Left ventricle myocardium inferior (tissue), 1 donor: ENCODE measurements at places on chromosomes 7 and 10. TPM values are rescaled to one million over a fixed set of nuclear protein-coding genes. Genes with fewer than 3 reads are reported as not detected.
A peak's percentile ranks its signal among the peaks of the same experiment; 100 is the strongest.

DNA sequence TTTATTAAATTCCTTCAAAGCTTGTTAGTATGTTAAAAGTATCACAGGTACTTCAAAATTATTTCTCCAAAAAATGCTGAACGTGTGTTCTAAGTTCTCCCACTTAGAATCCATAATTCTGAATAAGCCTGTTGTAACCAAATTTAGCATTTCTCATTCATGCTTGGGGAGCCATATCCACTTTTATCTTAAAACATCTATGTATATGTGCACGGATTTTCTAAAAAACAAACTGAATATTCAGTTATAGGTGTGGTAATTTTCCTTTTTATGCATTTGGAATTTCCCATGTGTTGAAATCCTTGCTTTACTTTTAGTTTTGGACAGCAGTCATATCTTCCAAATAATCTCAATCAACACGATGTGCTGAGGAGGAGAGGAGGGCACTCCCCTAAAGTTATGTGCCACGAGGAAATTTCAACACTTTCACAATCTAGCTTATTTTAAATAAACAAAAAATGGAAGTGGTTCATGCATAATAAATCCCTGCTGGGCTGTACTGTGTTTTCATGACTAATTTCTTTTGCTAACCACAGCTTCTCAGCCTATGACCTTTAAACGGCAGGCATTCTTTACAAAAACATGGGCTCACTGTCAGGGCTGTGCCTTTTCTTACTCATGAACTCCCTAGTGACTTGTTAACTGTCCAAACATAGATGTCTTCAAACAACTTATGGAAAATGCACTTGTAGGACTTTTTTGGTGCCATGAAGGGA lies 380.3 kb upstream of the SEMA3C start:
- H3K36me3 ChIP-seq, result no peaks in the 10 kb centered on the region
- no peak for DNase-seq
- no peaks in the 10 kb centered on the region for H3K27me3 ChIP-seq
- H3K27ac ChIP-seq, result no peak overlapping the region

Gene VGF
- total RNA-seq, result not detected

DNA sequence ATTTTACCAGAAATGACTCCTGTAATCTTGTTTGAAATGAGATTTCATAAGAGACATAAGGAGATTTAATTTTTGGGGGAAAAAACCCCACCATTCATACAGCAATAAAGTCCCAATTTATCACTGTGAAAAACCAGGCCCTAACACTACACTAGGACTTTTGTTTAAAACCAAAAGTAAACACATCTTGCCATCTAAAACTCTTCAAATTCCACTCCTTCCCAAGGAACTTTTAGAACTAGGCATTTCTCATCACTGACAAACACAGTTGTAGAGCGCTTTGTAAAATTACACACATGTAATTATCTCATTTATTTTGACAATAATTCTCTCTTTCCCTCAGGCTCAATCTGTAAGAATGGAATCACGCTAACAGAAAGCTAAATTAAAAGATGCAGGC lies 128.1 kb upstream of the C1QL3 start:
- no peak overlapping the region for H3K4me3 ChIP-seq
- H3K27ac ChIP-seq, result no peak overlapping the region
- H3K4me1 ChIP-seq, result peaks cover 5% of the 10 kb centered on the region
- no peak for DNase-seq
- H3K27me3 ChIP-seq, result no peaks in the 10 kb centered on the region

DNA sequence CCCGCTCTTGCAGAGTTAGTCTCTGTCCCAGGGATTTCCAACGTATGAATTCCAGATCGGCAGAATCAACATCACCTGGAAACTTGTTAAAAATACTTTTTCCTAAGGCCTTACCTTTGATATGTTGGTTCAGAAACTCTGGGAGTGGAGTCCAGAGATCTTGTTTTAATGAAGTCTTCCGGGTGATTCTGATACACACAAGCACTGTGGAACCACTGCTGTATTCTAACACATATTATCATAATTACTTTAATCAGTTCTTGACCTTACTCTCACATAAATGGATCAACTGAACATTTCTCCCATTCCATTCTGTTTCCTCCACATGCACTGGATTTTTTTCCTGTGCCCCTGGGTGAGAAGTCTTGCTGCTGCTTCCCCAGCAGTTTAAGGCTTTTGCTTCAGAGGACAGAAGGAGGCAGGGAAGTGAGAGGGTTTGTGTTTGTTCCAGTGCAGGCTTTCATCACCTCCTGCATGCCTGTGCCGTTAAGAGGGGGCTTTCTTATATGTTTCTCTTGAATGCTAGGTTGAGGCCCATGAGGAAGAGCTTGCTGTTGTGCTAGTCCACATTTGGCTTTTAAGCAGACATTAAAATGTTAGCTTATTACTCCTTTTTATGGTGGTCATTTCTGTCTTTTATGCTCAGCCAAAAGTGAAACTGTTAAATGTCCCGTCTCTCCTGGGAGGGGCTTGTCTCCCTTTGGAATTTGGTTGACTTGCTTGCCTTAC lies 32.4 kb downstream of the CCSER2 start:
- no peaks in the 10 kb centered on the region for H3K27me3 ChIP-seq
- DNase-seq, result no peak
- H3K4me1 ChIP-seq, result peaks cover 72% of the 10 kb centered on the region
- peak overlapping the region; percentile 39 for H3K27ac ChIP-seq
- peak overlapping the region; percentile 54 for H3K4me3 ChIP-seq

Gene TSPAN12
- 68.7 TPM for total RNA-seq

GRCh38 chr10:131677671-131678070 lies 223.1 kb upstream of the PPP2R2D start:
- no peak overlapping the region for H3K27ac ChIP-seq
- H3K4me1 ChIP-seq, result no peaks in the 10 kb centered on the region
- peaks cover 64% of the 10 kb centered on the region for H3K27me3 ChIP-seq
- H3K4me3 ChIP-seq, result no peak overlapping the region

- H3K27ac ChIP-seq, result no peak overlapping the region
- no peak for DNase-seq
- H3K4me3 ChIP-seq, result no peak overlapping the region
- no peaks in the 10 kb centered on the region for H3K4me1 ChIP-seq
These were observed 61.4 kb downstream of the FRMPD2 start for GRCh38 chr10:48213047-48213446.

GRCh38 chr10:126685756-126686155 lies 15.3 kb upstream of the C10orf90 start:
- no peaks in the 10 kb centered on the region for H3K4me1 ChIP-seq
- H3K27me3 ChIP-seq, result peaks cover 18% of the 10 kb centered on the region
- H3K4me3 ChIP-seq, result no peak overlapping the region
- no peak for DNase-seq

- no peaks in the 10 kb centered on the region for H3K4me1 ChIP-seq
- no peaks in the 10 kb centered on the region for H3K36me3 ChIP-seq
- no peak overlapping the region for H3K4me3 ChIP-seq
- no peak for DNase-seq
These were observed 55.3 kb upstream of the YAE1 start for GRCh38 chr7:39510864-39511354.

DNA sequence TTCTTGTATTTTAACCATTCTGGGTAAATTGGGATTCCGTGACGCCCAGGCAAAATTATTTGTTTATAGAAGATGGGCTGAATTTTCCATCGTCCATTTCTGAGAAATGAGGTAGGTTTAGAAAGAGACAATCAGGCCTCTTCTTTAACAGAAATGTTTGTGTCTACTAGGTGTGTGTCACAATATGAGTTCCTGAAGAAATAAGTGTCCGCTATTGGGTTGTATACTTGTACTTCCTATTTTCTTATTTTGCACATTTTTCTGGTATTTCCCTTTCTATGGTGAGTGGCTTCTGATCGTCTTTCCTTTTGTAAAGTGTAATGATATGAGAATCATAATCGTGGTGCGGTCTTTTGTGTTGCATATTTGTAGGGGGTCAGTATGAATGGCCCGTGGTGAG lies 83.9 kb downstream of the TCF7L2 start:
- no peak for DNase-seq
- no peaks in the 10 kb centered on the region for H3K36me3 ChIP-seq
- H3K4me1 ChIP-seq, result peaks cover 42% of the 10 kb centered on the region

DNA sequence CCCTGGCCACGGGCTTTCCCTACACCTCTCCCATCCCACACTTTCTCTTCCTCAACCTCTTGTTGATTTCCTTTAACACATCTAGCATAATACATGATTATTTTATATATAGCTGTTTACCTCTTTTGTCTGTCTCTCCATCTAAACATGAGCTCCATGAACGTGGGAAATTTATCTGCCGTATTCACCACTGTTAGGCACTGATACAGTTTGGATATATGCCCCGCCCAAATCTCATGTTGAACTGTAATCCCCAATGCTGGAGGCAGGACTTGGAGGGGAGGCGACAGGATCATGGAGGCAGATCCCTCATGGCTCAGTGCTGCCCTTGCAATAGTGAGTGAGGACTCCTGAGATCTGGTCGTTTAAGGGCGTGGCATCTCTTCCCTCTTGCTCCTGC lies 5.7 kb downstream of the CYTH3 start:
- no peaks in the 10 kb centered on the region for H3K36me3 ChIP-seq
- peak overlapping the region; percentile 1 for H3K27ac ChIP-seq
- no peaks in the 10 kb centered on the region for H3K27me3 ChIP-seq
- H3K4me3 ChIP-seq, result no peak overlapping the region
- DNase-seq, result no peak

- H3K36me3 ChIP-seq, result peaks cover 57% of the 10 kb centered on the region
- H3K27me3 ChIP-seq, result no peaks in the 10 kb centered on the region
- no peak for DNase-seq
- no peak overlapping the region for H3K4me3 ChIP-seq
These were observed 86.1 kb upstream of the DNAJB6 start for GRCh38 chr7:157250605-157251228.

DNA sequence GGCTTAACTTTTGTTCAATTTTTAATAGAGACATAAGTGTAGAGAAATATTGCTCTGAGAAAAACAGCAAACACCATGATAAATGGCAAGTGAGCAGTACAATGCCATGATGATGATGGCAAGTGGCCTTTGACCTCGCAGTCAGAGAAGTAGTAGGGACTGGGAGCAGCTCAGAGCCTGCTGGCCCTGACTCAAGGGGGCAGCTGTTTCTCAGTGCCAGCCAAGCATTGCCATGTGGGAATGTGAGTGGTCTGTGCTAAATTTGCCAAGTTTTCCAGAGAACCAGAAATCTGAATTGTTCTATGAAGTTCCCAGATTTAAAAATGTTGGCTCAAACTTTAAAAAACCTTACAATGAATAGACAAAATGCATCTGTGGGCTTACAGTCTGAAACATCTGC lies 187.9 kb downstream of the BICC1 start:
- DNase-seq, result no peak
- H3K27me3 ChIP-seq, result no peaks in the 10 kb centered on the region
- no peaks in the 10 kb centered on the region for H3K36me3 ChIP-seq

GRCh38 chr10:73086816-73087215 lies 9.8 kb downstream of the P4HA1 start:
- H3K36me3 ChIP-seq, result no peaks in the 10 kb centered on the region
- peaks cover 74% of the 10 kb centered on the region for H3K4me1 ChIP-seq
- H3K27ac ChIP-seq, result no peak overlapping the region
- DNase-seq, result no peak
- no peaks in the 10 kb centered on the region for H3K27me3 ChIP-seq

DNA sequence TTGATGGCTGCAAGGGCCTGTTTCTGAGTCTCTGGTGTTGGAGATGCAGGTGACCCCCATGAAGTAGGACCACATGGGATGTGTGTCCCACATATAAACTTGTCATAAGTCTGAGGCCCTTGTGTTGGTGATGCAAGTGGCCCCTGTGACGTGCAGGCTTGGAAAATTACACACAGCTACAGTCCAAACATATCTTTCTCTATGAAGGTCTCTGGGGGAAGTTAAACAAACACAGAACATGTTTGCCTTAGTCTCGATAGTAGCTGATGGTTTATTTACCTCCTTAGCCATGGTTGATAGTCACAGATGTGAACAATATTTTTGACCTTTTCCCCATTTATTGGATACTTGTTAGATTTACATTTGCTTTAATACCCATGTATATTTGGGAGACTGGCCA lies 64.7 kb downstream of the ADCY1 start:
- no peaks in the 10 kb centered on the region for H3K36me3 ChIP-seq
- no peak overlapping the region for H3K4me3 ChIP-seq
- no peak for DNase-seq
- H3K27me3 ChIP-seq, result no peaks in the 10 kb centered on the region

- H3K4me3 ChIP-seq, result peak overlapping the region; percentile 20
- H3K4me1 ChIP-seq, result peaks cover 59% of the 10 kb centered on the region
- DNase-seq, result peak; percentile 59
- H3K36me3 ChIP-seq, result no peaks in the 10 kb centered on the region
- H3K27ac ChIP-seq, result peak overlapping the region; percentile 86
- no peaks in the 10 kb centered on the region for H3K27me3 ChIP-seq
These were observed 15.8 kb upstream of the BNIP3 start for GRCh38 chr10:131997366-131998049.

DNA sequence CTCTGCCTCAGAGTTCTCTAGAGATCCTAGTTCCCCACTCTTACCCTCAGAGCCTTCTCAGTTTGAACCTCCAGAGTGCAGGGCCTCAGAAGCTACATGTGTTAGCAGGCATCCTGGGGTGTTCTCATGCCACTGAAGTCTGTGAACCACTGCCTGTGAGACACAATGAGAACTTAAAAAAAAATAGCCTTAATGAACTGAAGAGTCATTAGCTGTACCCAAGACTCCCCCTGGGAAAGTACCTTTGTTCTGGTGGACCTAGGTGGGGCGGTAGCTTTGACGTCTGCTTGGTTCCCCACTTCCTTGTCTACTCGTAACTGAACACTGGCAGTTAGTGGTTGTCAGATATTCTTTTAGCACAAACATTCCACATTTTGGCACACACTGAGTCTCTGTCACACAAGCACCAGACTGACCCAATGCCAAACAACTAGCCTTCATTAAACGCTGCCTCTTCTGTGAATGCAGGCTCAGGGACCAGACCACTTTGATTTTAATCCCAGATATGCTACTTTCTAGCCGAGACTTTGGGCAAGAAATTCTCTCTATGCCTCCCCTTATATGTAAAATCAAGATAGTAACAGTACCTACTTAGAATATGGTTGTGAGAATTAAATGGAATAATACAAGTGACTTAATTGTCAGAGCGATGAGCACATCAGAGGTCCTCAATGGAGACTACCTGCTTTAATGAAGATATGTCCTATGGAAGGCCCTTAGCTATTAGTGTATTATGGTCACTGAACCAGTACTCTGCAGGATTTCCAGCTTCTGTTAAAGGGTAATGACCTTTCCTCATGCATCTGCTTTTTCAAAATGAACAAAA lies 75.3 kb upstream of the CC2D2B start:
- H3K4me3 ChIP-seq, result no peak overlapping the region
- DNase-seq, result no peak
- H3K27ac ChIP-seq, result peak overlapping the region; percentile 54
